ENCODE measurements at places on chromosomes 6 and 20.

DNA sequence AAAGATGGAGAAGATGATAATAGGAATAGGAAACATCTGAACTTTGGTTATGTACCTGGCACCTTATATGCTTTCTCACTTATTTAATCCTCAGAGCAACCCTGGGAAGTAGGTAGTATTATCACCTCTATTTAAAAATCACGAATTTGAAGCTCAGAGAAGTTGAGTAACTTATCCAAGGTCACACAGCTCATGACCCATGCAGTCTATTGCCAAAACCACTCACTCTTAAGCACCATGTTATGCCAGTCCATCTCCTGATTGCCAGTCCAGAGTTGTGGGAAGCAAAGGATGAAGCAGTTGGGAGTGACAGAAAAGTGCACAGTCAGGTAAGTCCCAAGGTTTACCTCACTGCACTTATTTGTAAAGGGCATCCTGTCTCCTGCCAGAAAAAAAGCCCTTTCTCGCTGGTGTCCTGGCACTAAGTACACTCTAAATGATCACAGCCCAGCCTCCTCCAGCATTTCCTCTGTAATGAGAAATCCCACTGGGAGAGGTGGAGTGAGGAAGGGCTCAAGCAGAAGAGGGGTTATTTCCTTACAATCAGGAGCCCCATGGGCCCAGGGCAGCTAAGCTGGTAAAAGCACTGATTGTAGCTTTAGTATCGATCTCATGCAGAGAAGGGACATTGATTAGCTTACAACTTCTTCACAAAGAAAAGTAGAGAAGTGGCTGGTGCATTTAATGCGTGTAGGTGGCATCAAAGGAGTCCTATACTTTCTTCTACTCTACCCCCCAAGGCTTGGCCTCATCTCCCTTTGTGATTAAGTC, 21.3 kb upstream of the SCGN start:
- DNase-seq, result no peak

- DNase-seq, result no peak
Observed at GRCh38 chr6:56522495-56523270, 120.0 kb downstream of the DST start.

DNA sequence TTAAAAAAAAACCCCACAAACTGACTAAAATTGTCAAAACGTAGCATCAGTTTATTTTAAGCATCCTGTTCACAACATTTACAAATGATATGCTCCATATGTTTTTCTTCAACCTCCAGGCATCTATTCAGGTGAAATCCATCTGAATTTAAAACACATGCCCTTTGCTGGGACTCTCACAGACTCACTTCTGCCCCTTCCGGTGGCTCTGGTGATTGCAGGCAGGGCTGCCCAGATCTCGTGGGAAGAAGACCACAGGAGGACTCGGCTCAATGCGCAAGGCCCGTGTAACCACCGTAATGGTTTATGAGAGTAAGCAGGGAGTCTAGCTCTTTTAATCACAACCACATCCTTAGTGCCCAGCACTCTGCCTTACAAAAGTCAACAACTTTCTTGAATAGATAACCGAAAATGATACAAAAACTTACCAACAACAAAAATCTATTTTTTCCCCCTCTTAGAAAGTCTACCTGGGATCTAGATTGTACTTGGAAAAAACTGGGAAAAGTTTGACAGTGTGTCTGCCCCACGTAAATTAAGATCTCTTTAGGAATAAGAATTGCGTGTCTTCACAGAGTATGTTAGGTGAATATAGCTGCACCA, 139.1 kb downstream of the KIF16B start:
- no peak for DNase-seq

- DNase-seq, result no peak
Observed at GRCh38 chr6:121354764-121355163, 20.5 kb upstream of the TBC1D32 start.

GRCh38 chr6:150486048-150486447, 113.6 kb upstream of the PLEKHG1 start:
- no peak for DNase-seq

DNA sequence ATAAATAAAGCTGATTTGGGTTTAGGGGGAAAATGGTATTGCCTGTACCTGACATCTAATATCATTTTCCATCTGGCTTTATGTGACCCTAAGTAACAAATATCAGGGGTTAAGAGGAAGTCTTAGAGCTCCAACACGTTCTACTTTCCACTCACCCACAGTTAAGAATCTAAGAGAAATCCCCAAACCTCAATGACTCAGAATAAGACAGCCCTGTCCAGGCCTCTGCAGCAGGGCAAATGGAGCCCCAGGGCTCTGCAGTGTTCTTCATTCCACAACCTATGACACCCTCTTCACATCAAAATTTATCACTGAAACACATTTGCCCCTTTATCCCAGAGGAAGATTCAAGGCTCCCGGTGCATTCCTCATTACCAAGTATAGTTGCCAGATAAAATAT, 20.3 kb upstream of the TENT5A start:
- no peak for DNase-seq

GRCh38 chr6:14732844-14733757, 512.8 kb upstream of the JARID2 start:
- DNase-seq, result peak; percentile 57

GRCh38 chr20:32446301-32447100, 88.4 kb downstream of the ASXL1 start:
- no peak for DNase-seq

DNA sequence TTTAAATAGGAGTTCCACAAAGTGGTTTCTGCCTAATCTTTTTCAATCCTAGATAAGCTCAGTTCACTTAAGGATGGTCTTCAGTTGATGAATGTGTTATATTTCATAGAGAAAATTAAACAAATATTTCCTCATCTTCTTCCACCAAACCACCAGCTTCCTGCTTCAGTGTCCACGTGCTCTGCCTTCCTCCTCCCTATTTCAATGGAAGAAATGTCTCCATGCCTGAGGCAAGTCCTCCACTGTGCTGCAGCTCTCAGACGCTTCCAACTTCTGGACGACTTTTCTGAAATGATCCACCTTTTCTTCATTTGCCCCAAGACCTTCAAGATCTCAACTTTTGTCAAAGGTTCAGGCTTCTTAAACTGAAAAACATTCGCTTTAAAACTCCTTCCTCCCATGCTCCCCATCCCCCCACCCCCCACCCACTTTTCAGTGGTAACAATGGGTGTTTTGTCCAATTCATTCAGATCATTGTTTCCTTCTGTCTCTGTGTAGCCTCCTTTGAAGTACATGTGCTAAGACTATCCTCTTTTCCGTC, 25.3 kb upstream of the FABP7 start:
- no peak for DNase-seq

- no peak for DNase-seq
Observed at GRCh38 chr6:76217606-76218005, 145.1 kb upstream of the IMPG1 start.

GRCh38 chr6:36504982-36505381, 42.3 kb downstream of the STK38 start:
- DNase-seq, result no peak

DNA sequence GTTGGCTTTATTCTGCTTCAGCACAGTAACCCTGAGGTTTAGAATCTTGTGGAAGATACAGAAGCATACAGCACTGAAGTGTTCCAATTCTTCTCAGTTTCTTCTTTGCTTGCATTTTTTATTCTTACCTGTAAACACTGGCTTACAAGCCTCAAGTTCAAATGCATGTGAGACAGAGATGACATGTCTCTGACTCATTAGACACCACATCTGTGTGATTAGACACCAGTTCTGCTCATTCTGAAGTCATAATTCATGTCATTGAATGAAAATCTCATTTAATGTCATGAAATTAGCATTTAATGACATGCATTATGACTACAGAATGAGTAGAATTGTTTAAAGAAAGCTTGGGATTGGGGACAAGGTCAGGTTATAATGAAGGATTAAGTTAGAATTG, 5.8 kb downstream of the GZF1 start:
- no peak for DNase-seq

DNA sequence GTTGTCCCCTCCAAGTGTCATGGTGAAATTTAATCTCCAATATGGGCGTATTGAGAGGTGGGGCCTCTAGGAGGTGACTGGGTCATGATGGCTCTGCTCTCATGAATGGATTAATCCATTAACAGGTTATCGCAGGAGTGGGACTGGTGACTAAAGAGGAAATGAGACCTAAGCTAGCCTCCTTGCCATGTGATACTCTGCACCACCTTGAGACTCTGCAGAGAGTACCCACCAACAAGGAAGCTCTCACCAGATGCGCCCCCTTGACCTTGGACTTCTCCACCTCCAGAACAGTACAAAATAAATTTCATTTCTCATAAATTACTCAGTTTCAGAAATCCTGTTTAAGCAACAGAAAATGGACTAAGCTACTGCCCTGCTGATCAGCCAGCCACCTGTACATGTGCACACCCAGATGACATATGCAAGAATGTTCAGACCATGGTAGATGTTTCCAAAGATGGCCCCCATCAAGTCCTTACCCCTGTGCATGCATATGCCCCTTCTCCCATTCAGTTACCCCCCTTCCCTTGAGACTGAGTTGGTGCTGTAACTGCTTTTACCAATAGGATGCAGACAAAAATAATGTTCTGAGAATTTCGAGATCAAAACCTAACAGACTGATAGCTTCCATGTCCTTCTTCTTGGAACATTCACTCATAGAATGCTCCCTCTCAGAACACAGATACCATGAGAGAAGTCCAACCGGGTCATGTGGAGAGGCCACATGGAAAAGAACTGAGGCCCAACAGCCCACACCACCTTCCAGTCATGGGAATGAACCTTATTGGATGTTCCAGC, 28.4 kb downstream of the MAP3K5 start:
- no peak for DNase-seq

- no peak for DNase-seq
Observed at GRCh38 chr6:112150363-112150762, 63.0 kb downstream of the FAM229B start.

GRCh38 chr6:53579338-53579737, 34.4 kb upstream of the GCLC start:
- no peak for DNase-seq

DNA sequence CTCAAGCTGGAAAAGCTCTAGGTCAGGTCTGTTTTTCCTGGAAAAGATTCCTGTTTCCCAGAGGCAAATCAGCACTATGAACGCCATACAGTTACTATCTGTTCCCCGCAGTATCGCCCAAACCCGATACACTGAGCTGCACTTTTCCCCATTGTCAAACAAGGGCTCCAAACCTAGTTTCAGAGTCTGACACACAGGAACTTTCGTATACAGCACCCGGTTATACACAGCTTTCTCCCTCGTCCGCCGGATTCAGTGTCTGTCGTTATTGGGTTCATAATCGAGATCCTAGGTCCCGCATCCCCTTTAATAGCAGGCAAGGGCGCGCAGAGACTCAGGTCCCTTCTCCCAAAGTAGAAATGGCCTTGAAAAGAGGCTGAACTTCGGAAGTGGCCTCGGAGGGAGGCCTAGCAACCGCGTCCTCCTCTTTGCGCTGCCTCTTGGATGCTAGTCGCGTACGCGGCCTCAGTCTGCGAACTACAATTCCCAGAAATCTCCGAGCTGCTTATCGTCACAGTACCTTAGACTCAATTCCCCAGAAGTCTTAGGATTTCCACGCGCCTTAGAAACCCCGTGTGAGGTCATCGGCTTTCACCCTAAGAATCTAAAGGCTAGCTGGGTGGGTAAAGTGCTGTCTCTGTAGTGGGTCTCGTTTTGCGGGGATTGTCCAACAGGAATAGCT, 34.2 kb downstream of the ZNF391 start:
- no peak for DNase-seq

- DNase-seq, result no peak
Observed at GRCh38 chr6:4466769-4467480, 309.3 kb upstream of the CDYL start.

DNA sequence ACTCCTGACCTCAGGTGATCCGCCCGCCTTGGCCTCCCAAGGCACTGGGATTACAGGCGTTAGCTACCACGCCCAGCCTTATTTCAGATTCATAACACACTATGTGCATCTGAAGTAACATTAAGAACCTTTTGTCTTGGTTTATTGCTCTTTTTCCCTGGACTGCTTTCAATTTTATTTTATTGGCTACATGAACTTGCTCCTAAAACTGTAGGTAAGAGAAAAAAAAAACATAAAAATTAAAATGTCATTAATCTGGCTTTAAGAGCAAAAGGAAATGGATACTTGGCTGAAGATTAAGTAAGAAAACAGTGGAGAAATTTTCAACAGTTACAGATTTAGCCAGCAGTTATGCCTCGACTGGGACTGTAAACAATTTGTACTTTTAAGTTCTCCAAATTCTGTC, 62.5 kb downstream of the GJA1 start:
- no peak for DNase-seq

- no peak for DNase-seq
Observed at GRCh38 chr20:36543184-36544133, 2.1 kb downstream of the MYL9 start.

DNA sequence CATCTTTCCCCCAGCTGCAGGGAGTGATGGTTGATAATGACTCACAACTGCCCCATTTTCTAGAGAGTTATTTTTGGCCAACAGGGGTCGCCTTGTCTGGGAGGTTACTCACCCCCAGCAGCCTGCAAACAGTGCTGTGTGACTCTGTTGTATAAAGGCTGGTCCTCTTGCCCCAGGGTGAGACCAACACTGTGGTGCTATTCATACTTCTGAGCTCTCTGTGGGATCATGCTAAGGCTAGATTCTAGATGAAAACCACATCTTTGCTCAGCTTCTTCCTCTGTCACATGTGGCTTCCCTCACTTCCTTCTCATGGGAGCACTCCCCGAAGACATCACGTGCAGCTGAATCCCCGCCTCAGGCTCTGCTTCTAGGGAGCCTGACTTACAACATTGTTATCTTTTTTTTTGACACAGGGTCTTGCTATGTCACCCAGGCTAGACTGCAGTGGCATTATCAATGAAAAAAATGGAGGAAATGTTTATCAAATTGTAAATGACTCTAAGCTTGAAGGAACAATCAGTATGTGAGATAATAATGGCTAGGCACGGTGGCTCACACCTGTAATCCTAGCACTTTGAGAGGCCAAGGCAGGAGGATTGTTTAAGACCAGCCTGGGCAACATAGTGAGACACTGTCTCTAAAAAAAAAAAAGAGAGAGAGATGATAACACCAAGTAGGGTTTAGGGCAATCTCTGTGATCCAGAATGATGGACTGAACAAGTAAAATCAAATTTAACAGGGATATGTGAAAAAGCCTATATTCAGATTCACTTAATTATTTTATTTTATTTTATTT, 55.7 kb upstream of the SLC23A2 start:
- DNase-seq, result peak; percentile 55

- DNase-seq, result no peak
Observed at GRCh38 chr6:89562093-89562973, 76.2 kb downstream of the LYRM2 start.

- no peak for DNase-seq
Observed at GRCh38 chr6:53611342-53611741, 54.2 kb downstream of the KLHL31 start.

DNA sequence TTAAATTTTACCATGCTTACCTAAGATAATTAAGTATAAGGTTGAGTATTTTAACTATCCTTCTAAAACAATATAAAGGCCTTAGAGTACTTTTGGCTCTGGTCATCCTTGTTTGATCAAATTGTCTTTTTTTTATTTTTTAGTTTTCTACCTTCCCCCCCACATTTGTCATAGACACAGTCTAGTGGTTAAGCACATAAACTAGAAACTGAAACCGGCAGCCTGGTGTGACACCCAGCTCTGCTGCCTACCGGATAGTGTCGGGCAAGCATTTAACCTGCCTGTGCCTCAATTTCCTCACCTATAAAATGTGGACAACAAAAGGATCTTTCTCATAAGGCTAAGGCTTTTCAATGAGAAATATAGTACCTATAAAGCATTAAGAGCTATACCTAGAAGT, 21.6 kb upstream of the TULP4 start:
- DNase-seq, result peak; percentile 54

Measured in activated CD8-positive, alpha-beta memory T cell treated with anti-CD3 and anti-CD28 coated beads for 4 hours (primary cell).